Stimulated activated CD4-positive, alpha-beta T cell treated with anti-CD3 and anti-CD28 coated beads, Interleukin-4, amount 100 ng/mL, for 4 hours (primary cell): ENCODE measurements at places on chromosomes 5 and 9.

DNA sequence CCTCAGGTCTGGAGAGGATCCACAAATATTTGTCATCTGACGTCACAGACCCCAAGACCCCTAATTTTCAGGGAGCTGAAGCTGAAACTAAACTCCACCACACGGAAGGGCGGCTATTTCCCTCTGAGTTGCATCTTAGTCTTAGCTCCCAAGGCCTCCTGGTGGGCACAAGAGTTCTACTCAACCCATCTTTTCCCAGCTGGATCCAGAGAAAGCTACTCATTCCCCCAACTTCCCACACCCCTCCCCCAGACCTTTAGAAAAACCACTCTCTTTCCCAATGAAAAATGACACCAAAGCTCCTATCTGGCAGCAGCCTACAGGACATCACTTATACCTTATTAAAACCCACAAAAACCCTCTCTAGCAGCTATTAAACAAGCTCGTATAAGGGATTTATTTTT lies 67.1 kb upstream of the SLC1A1 start:
- no peak for DNase-seq

- DNase-seq, result no peak
Observed at GRCh38 chr5:1751026-1751863, 48.4 kb downstream of the MRPL36 start.

- no peak for DNase-seq
Observed at GRCh38 chr9:126839301-126839700, 21.1 kb upstream of the ZBTB34 start.

- DNase-seq, result peak; percentile 17
Observed at GRCh38 chr5:81779125-81779915, 28.4 kb upstream of the SSBP2 start.

- no peak for DNase-seq
Observed at GRCh38 chr9:121179930-121180681, 21.6 kb downstream of the RAB14 start.

DNA sequence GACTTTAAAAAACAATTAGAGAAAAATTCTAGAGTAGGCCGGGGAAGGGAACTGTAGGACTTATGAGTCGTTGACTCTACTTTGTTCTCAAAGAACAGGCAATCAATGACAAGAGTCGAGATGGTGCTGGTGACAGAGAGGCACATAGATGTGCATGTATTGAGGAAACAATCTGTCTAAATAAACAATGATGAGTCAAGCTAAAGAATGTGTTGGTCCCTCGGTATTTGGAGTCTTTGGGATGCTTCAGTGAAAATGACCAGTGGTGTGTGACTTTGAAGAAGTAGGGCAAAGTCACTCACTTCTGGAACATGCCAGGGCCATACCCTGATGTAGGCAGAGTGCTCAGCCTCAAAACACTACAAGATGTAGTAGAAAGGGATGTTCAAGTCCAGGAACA lies 288.1 kb upstream of the PANK3 start:
- no peak for DNase-seq

GRCh38 chr5:80083101-80083890 lies 48.1 kb downstream of the THBS4 start:
- no peak for DNase-seq

GRCh38 chr5:172556262-172556661 lies 84.8 kb upstream of the NEURL1B start:
- DNase-seq, result no peak
